CD8-positive, alpha-beta memory T cell (primary cell): ENCODE measurements at places on chromosomes 5 and 9.

GRCh38 chr9:132169672-132170392 lies 8.0 kb downstream of the NTNG2 start:
- peaks cover 1% of the 10 kb centered on the region for H3K27me3 ChIP-seq
- H3K4me3 ChIP-seq = no peak overlapping the region
- peak; percentile 46 for DNase-seq
- no peak overlapping the region for H3K27ac ChIP-seq

- no peaks in the 10 kb centered on the region for H3K27me3 ChIP-seq
- H3K4me3 ChIP-seq = no peak overlapping the region
- no peak for DNase-seq
Observed at GRCh38 chr5:14450018-14450524, 131.5 kb upstream of the OTULINL start.

DNA sequence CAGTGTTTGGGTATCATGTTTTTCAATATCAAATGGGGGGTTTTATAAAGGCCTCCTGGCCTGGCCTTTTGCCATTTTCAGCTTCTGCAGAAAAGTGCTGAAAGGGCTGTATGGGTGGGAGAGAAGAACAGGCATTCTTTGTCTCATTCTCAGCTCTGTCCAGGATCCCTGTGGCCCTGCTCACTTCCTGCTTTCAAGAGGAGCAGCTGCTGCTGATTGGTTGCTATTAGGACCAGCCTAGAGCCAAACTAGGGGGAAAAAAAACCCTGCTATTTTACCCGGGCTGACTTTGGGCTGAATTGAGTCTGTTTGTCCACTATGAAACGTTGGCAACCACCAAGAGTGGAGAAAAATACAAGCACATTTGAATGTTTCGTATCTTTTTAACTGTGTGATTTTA lies 117.1 kb downstream of the CMYA5 start:
- H3K27me3 ChIP-seq = no peaks in the 10 kb centered on the region
- H3K4me3 ChIP-seq = no peak overlapping the region
- peaks cover 7% of the 10 kb centered on the region for H3K4me1 ChIP-seq
- no peak overlapping the region for H3K27ac ChIP-seq

DNA sequence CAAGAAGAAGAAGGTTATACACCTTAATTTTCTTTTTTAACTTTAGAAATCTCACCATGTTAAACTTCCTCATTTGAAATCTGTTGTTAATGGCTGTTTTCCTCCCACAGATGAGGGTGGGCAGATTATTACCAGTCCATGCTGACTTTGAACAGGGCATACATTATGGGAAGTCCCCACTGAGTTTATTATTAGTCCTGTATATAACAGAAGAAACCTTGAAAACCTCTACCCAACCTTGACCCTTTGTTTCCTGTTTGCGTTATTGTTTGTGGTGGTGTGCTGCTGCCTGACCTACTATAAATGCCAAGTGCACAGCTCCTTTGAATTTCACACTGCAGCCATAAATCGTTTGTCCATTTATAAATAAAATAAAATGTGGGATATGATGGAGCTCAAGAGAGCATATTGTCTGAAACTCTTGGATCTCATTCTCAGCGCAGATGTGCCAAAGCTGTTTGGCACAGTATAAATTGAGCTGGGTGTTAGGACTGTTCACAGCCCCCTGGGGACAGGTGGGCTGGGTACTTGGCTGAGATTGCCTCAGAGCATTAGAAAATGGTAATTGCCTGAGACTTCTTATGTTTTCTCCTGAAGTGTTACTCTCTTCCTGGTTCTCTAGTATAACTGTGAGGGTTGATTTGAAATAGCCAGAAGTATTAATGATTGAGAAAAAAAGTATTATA lies 139.6 kb downstream of the SPATA31D1 start:
- no peak overlapping the region for H3K27ac ChIP-seq
- no peaks in the 10 kb centered on the region for H3K36me3 ChIP-seq
- H3K4me3 ChIP-seq = no peak overlapping the region
- no peaks in the 10 kb centered on the region for H3K4me1 ChIP-seq

- H3K4me3 ChIP-seq = peak overlapping the region; percentile 86
- peaks cover 51% of the 10 kb centered on the region for H3K4me1 ChIP-seq
- peaks cover 5% of the 10 kb centered on the region for H3K36me3 ChIP-seq
- no peaks in the 10 kb centered on the region for H3K27me3 ChIP-seq
Observed at GRCh38 chr5:77774981-77775789, 954 bp downstream of the TBCA start.

DNA sequence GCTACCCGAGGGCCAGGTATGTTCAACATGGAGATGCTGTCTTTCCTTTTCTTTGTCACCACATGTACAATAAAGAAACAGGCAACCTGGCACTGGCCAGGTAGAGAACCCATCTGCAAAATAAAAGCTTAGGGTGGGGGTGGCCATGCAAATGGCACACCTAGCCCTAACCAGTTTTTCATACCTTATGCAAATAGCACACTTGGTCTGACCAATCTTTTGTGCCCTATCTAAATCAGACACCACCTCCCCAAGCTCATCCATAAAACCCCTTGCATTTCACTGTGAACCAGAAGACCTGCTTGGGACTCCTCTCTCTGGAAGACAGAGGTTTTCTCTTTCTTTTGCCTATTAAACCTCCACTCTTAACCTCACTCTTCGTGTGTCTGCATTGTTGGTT lies 33.9 kb downstream of the JAKMIP2 start:
- no peaks in the 10 kb centered on the region for H3K27me3 ChIP-seq
- H3K36me3 ChIP-seq = no peaks in the 10 kb centered on the region
- no peak overlapping the region for H3K4me3 ChIP-seq

GRCh38 chr9:99309141-99309939 lies 87.3 kb downstream of the SEC61B start:
- no peaks in the 10 kb centered on the region for H3K4me1 ChIP-seq
- no peak overlapping the region for H3K27ac ChIP-seq
- H3K4me3 ChIP-seq = no peak overlapping the region

- no peak for DNase-seq
- H3K27ac ChIP-seq = no peak overlapping the region
- H3K27me3 ChIP-seq = no peaks in the 10 kb centered on the region
- H3K36me3 ChIP-seq = no peaks in the 10 kb centered on the region
- H3K4me1 ChIP-seq = no peaks in the 10 kb centered on the region
Observed at GRCh38 chr5:65172486-65173129, 309.1 kb downstream of the ADAMTS6 start.

GRCh38 chr5:4361753-4362152 lies 766.1 kb downstream of the IRX1 start:
- no peak for DNase-seq
- no peak overlapping the region for H3K4me3 ChIP-seq
- no peaks in the 10 kb centered on the region for H3K4me1 ChIP-seq
- no peaks in the 10 kb centered on the region for H3K36me3 ChIP-seq
- H3K27ac ChIP-seq = no peak overlapping the region

GRCh38 chr9:114339130-114339908 lies 9.7 kb downstream of the ORM2 start:
- H3K27me3 ChIP-seq = no peaks in the 10 kb centered on the region
- H3K36me3 ChIP-seq = peaks cover 77% of the 10 kb centered on the region
- no peaks in the 10 kb centered on the region for H3K4me1 ChIP-seq
- H3K4me3 ChIP-seq = no peak overlapping the region
- DNase-seq = peak; percentile 65
- H3K27ac ChIP-seq = no peak overlapping the region

DNA sequence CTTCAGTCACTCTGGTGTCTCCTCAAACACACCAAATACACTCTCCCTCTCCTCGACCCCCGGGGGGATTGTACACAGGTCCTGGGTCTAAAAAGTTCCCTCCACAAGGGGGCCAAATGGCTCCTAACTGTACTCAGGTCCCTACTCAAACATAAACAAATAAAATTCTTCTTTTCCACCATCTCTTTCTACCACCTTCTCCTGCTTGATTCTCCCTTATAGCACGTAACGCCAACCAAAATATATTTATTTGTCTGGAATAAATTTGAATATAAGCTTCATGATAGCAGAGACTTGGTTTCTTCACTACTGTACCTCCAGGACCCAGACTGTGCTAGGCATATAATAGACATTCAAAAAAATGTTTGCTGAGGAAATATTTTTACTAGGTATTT lies 21.4 kb downstream of the ZNF608 start:
- no peak for DNase-seq
- H3K4me3 ChIP-seq = no peak overlapping the region
- H3K36me3 ChIP-seq = no peaks in the 10 kb centered on the region

- no peaks in the 10 kb centered on the region for H3K36me3 ChIP-seq
- no peaks in the 10 kb centered on the region for H3K4me1 ChIP-seq
- no peaks in the 10 kb centered on the region for H3K27me3 ChIP-seq
- no peak for DNase-seq
Observed at GRCh38 chr9:109821711-109822110, 41.7 kb downstream of the PALM2AKAP2 start.

DNA sequence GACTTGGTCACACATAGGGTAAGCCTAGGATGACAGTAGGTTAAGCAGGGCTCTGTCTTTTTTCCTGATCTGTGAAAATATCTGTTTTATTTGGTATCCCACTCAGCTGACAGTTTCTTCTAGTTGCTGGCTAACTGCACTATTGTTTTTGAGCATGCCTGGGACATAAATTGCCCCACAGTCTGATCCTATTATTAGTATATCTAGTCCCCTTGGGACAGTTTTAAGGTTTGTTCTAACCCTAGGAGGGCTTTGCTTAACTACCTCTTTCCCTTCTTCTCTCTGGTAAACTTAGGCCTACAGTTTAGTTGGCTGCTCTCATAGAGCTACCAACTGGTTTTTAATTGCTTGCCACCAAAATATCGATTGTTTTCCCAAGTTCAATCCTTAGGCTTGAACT lies 446.6 kb downstream of the ARHGEF28 start:
- no peak for DNase-seq
- no peaks in the 10 kb centered on the region for H3K4me1 ChIP-seq
- H3K27me3 ChIP-seq = no peaks in the 10 kb centered on the region

- H3K4me3 ChIP-seq = no peak overlapping the region
- no peak overlapping the region for H3K27ac ChIP-seq
- peaks cover 28% of the 10 kb centered on the region for H3K4me1 ChIP-seq
- H3K27me3 ChIP-seq = no peaks in the 10 kb centered on the region
- peaks cover 20% of the 10 kb centered on the region for H3K36me3 ChIP-seq
- DNase-seq = no peak
Observed at GRCh38 chr9:111928359-111928720, 31.7 kb downstream of the UGCG start.

GRCh38 chr5:58094031-58094430 lies 365.9 kb downstream of the PLK2 start:
- no peaks in the 10 kb centered on the region for H3K27me3 ChIP-seq
- no peaks in the 10 kb centered on the region for H3K36me3 ChIP-seq
- DNase-seq = no peak
- no peak overlapping the region for H3K27ac ChIP-seq

GRCh38 chr5:177432839-177433657 lies 6.6 kb downstream of the GRK6 start:
- peaks cover 60% of the 10 kb centered on the region for H3K36me3 ChIP-seq
- no peaks in the 10 kb centered on the region for H3K27me3 ChIP-seq
- H3K4me3 ChIP-seq = peak overlapping the region; percentile 88
- no peak for DNase-seq
- H3K27ac ChIP-seq = peak overlapping the region; percentile 93
- H3K4me1 ChIP-seq = peaks cover 96% of the 10 kb centered on the region

GRCh38 chr9:31030741-31031202 lies 1353.7 kb upstream of the ACO1 start:
- no peak overlapping the region for H3K27ac ChIP-seq
- H3K27me3 ChIP-seq = no peaks in the 10 kb centered on the region
- H3K36me3 ChIP-seq = no peaks in the 10 kb centered on the region
- DNase-seq = no peak
- no peak overlapping the region for H3K4me3 ChIP-seq

- no peak overlapping the region for H3K27ac ChIP-seq
- DNase-seq = no peak
- H3K4me3 ChIP-seq = no peak overlapping the region
- H3K36me3 ChIP-seq = no peaks in the 10 kb centered on the region
- H3K27me3 ChIP-seq = no peaks in the 10 kb centered on the region
- H3K4me1 ChIP-seq = no peaks in the 10 kb centered on the region
Observed at GRCh38 chr9:114223564-114224246, 68.4 kb downstream of the COL27A1 start.

DNA sequence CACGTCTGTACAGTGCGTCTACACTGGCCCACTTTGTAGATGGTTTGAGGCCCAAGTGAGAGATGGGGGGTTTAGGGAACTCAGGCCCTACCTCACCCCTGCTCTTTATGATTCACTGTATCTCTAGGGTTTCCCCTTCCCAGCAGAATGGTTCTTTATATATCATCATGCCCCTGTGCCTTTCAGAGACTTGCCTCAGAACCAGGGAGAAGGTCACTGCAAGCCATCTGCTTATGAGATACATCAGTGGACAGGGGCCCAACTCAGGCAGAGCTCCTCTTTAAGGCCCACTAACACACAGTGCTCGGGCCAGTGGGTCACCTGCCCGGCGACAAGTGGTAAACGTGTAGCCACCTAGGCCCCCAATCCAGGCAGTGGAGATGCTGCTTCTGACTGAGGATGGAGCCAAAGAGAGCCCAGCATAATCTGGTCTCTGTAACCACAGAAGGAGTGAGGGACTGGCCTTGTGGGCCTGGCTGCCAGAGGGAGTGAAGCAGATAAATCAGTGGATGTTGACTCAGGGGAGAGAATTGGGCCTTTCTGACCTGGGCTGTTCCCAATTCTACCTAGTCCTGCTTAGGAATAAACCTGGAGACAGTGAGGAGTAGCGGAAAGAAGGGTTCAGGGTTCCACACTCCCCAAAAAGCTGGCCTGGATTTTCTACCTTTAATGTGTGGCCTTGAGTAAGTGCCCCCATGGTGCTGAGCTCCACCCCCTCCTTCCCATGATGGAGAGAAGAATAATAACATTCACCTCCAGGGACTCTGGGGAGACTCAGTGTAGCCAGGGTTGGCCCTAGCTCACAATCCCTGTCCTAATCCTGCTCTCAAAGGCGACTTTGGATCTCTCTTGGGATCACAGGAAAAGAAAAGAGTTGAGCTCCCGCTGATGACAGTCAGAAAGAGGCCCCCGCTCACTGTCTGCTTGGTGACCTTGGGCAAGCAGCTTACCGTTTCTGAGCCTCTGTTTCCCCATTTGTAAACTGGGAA lies 2.8 kb upstream of the DUSP1 start:
- no peak overlapping the region for H3K4me3 ChIP-seq
- no peaks in the 10 kb centered on the region for H3K27me3 ChIP-seq
- no peak for DNase-seq
- peak overlapping the region; percentile 100 for H3K27ac ChIP-seq
- H3K36me3 ChIP-seq = peaks cover 9% of the 10 kb centered on the region

DNA sequence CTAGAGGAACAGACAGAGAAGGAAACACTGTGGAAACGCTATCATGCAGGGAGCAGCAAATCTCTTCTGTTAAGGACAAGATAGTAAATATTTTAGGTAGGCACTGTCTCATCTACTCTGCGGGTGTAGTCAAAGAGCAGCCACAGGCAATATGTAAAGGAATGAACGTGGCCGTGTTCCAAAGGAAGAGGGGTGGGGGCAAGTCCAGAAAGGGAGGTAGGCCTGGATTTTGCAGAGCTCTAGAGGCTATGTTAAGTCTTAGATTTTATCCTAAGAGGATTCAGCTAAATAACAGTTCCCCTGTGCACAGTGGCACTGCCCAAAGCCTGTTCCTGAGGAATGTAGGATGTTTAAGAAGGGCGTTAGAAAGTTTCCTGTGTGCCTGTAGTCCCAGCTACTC lies 161.6 kb downstream of the ACTL7B start:
- no peaks in the 10 kb centered on the region for H3K36me3 ChIP-seq
- no peak overlapping the region for H3K27ac ChIP-seq
- no peak overlapping the region for H3K4me3 ChIP-seq
- H3K4me1 ChIP-seq = no peaks in the 10 kb centered on the region
- no peak for DNase-seq
- H3K27me3 ChIP-seq = no peaks in the 10 kb centered on the region

- DNase-seq = no peak
- H3K27me3 ChIP-seq = no peaks in the 10 kb centered on the region
- H3K4me1 ChIP-seq = no peaks in the 10 kb centered on the region
- H3K27ac ChIP-seq = no peak overlapping the region
- H3K36me3 ChIP-seq = no peaks in the 10 kb centered on the region
Observed at GRCh38 chr9:109416135-109416706, 81.9 kb downstream of the PTPN3 start.
